ENCODE measurements at places on chromosomes 7 and 10. TPM values are rescaled to one million over a fixed set of nuclear protein-coding genes. Genes with fewer than 3 reads are reported as not detected.
A peak's percentile ranks its signal among the peaks of the same experiment; 100 is the strongest.

MBL2 gene
- total RNA-seq = not detected

CLEC5A gene
- not detected for total RNA-seq

VPS50 gene
- 28.9 TPM for total RNA-seq

TRPV5 gene
- 0.83 TPM for total RNA-seq

GRCh38 chr10:76451911-76452310, 1020.5 kb downstream of the LRMDA start:
- no peak overlapping the region for H3K4me3 ChIP-seq
- H3K36me3 ChIP-seq = no peaks in the 10 kb centered on the region
- no peaks in the 10 kb centered on the region for H3K4me1 ChIP-seq
- no peak overlapping the region for H3K27ac ChIP-seq

DNA sequence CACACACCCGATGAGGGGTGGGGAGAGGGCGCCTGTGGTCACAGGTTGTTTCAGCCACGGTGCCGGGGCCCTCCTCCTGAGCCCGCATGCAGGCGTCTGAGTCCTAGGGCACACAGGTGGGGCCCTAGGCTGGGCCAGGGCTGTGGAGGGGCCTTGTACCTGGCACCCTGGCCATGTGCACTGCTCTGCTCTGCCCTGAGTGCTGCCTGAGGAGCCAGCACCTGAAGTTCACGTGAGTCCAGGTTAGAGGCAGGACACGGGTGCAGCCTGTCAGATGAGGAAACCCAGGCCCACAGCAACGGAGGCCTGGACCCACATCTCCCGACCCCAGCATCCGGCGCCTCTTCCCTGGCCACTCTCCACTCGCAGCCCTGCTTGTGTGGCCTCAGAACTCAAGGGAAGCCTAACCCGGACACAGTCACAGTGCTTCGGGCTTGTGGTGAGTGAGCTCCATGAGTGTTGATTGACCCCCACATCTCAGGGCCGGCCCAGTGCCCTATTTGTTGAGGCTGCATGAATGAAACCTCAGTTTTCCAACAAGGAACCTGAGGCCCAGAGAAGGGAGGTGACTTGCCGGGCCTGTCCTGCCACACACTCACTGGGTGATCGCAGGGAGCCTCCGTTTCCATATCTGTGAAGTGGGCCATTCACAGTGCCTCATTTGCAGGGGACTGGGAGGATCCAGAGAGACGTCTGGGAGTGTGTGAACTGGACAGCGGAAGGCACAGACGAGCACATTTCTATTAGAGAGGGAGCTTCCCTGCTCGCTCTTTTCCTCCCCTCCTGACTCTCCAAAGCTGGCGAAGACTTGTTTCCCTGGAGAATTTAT, 39.6 kb downstream of the PPIF start:
- H3K27ac ChIP-seq = peak overlapping the region; percentile 26
- no peaks in the 10 kb centered on the region for H3K4me1 ChIP-seq
- H3K36me3 ChIP-seq = no peaks in the 10 kb centered on the region
- peak; percentile 13 for DNase-seq

- no peaks in the 10 kb centered on the region for H3K4me1 ChIP-seq
- DNase-seq = no peak
- no peak overlapping the region for H3K27ac ChIP-seq
- no peaks in the 10 kb centered on the region for H3K36me3 ChIP-seq
- H3K27me3 ChIP-seq = no peaks in the 10 kb centered on the region
Observed at GRCh38 chr10:91575044-91575610, 57.7 kb downstream of the PPP1R3C start.

DNA sequence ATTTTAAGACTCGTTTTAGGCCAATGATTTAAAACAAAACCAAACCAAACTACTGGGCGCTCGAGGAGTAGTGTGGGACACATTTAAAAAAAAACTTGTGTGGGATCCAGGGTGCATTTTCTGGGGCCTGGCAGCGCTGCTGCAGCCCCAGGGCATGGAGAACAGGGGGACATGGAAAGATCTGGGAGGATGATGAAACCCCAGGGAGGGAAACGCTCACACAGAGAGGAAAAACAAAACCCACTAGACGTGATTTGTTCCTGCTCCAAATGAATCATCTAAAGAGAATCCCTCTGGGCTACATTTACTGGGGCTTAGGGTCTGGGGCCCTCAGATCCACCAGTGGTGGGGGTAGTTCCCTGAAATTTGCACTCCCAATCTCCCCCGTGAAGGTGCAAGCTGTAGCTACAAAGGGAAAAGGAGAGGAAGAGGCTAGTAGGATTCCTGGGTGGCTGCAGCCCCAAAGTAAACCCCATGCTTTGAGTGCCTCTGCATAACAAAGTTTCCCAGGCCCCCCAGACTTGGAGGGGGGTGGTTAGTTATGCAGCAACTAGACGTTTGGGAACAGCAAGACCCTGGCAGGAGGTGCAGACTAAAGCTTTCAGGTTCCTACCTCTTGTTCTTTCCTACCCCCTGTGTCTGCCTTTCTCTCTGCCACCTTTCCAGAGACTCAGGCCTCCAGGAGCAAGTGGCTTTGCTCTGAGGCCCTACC, 14.5 kb upstream of the HOXA13 start:
- no peaks in the 10 kb centered on the region for H3K27me3 ChIP-seq
- no peak overlapping the region for H3K4me3 ChIP-seq
- no peak for DNase-seq

GRCh38 chr7:94856643-94857042, 50.8 kb upstream of the PPP1R9A start:
- H3K27me3 ChIP-seq = no peaks in the 10 kb centered on the region
- no peak overlapping the region for H3K27ac ChIP-seq
- no peaks in the 10 kb centered on the region for H3K36me3 ChIP-seq
- no peaks in the 10 kb centered on the region for H3K4me1 ChIP-seq

DNA sequence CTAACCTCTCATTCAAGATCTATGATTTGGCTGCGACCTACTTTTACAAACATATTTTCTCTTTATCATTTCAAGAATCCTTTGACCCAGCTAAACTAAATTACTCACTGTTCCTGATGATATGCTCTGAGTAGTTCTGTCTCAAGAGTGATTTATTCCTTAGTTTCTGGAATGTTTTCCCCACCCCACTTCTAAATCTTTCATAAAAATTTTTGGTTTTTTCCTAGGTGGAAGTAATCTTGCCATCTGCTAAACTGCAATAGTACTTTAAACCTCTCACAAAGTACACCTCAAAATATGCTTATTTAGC, 170.8 kb downstream of the DNAJC1 start:
- no peak overlapping the region for H3K4me3 ChIP-seq
- no peaks in the 10 kb centered on the region for H3K36me3 ChIP-seq
- no peak overlapping the region for H3K27ac ChIP-seq
- no peaks in the 10 kb centered on the region for H3K27me3 ChIP-seq
